ENCODE measurements at places on chromosomes 7 and 10. TPM values are rescaled to one million over a fixed set of nuclear protein-coding genes. Genes with fewer than 3 reads are reported as not detected.

DNA sequence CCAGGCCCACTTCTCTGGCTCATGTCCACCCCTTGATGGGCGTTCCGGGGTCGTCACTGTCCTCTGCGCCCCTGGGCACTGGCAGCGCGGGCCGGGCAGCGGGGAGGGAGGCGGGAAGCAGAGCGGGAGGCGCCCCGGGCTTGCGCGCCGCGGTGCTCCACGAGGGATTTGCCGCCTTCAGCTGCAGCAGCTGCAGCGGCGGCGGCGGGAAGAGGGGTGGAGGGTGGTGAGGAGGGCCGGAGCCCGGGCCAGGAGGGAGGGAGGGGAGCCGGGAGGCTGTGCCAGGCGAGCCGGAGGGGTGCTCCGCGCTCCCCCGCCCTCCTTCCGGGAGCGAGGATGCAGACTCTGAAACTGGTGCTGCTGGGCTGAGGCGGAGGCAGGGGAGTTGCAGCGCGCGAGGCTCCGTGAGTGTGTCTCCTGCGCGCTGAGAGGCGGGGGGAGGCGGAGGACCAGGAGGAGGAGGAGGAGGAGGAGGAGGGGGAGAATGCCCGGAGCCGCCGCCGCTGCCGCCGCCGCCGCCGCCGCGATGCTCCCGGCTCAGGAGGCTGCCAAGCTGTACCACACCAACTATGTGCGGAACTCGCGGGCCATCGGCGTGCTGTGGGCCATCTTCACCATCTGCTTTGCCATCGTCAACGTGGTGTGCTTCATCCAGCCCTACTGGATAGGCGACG, at the start of gene LHFPL3:
LHFPL3 (plus strand) TSS at position 308 of the 674 bp plus-strand sequence.
- H3K4me3 ChIP-seq = no peak within 1 kb of the TSS
- H3K27me3 ChIP-seq = peaks cover 5% of the 10 kb centered on the region
- H3K27ac ChIP-seq = no peak within 1 kb of the TSS

GRCh38 chr7:40419806-40420205, 285.0 kb downstream of the SUGCT start:
- H3K4me3 ChIP-seq = no peak overlapping the region
- no peak for DNase-seq
- no peaks in the 10 kb centered on the region for H3K36me3 ChIP-seq
- H3K27ac ChIP-seq = no peak overlapping the region

DNA sequence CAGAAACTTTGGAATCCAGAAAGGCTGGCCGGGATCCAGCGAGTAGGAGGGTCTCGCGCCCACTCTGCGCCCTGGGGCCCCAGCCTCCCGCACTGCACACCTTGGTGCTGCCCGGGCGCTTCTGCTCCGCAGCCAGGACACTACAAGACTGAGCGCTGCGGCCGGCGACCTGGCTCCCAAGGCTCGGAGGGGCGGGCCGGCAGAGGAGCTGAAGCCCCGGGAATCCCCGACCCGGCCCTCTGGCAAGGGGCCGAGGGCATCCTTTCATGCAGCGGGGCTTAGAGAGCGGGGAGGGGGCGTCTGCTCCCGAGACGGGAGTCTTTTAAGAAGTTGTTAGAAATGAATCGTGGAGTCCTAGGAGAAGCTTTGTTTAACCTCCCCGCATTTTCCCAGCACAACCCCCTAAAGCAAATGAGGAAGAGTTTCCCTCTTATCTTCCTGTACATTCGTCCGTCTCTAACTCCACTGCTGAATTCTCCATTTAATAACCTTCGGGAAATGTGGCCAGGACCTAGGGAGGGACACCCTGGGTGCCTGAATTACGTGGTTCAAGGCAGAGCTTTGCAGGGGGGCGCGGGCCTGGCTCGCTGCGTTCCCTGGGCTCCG, 1.1 kb downstream of the VWC2 start:
- no peak overlapping the region for H3K27ac ChIP-seq
- peaks cover 30% of the 10 kb centered on the region for H3K27me3 ChIP-seq
- H3K4me1 ChIP-seq = no peaks in the 10 kb centered on the region
- H3K36me3 ChIP-seq = no peaks in the 10 kb centered on the region

GRCh38 chr10:12540341-12540781, 191.0 kb downstream of the CAMK1D start:
- H3K27me3 ChIP-seq = no peaks in the 10 kb centered on the region
- H3K4me1 ChIP-seq = peaks cover 16% of the 10 kb centered on the region
- peak overlapping the region; percentile 53 for H3K27ac ChIP-seq

DNA sequence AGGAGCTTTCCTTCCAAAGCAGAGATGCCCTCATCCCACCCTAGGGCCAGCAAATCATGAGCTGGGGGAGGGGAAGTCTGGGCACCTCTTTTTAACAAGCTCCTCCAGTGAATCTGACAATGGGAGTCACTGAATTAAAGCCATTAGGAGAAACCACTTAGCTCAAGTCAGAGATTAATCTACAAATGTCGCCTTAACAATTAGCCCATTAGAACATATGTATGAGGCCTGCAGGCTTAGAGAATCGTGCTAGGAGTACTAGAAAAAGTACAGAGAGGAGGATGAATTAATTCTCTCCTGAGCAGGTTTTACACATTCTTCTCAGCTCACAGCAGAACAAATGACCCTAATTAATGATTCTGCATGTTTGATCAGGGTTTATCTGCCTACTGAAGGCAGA, 381.3 kb downstream of the KCNMA1 start:
- H3K36me3 ChIP-seq = no peaks in the 10 kb centered on the region
- H3K4me1 ChIP-seq = no peaks in the 10 kb centered on the region
- H3K27me3 ChIP-seq = no peaks in the 10 kb centered on the region
- no peak for DNase-seq

DNA sequence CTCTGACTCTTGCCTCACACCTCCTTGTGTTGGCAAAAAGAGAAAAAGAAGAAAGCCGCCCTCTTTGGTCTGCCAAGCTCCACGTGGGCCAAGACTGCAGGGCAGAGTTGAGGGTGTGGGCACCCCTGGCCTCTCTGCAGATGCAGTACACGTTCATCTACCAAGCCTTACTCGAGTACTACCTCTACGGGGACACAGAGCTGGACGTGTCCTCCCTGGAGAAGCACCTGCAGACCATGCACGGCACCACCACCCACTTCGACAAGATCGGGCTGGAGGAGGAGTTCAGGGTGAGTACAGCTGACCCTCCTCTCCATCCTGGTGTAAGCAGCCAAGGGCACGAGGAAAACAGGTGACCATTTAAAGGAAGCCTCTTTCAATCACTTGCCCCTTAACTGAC, 56.1 kb downstream of the MKI67 start:
- DNase-seq = no peak
- no peak overlapping the region for H3K4me3 ChIP-seq
- no peaks in the 10 kb centered on the region for H3K27me3 ChIP-seq
- H3K36me3 ChIP-seq = peaks cover 78% of the 10 kb centered on the region

- H3K27ac ChIP-seq = no peak overlapping the region
- H3K4me3 ChIP-seq = no peak overlapping the region
- no peaks in the 10 kb centered on the region for H3K27me3 ChIP-seq
- no peak for DNase-seq
- H3K4me1 ChIP-seq = no peaks in the 10 kb centered on the region
- no peaks in the 10 kb centered on the region for H3K36me3 ChIP-seq
Measured at GRCh38 chr7:123773481-123773880, 24.7 kb upstream of the WASL start.

Gene CALU
- 11.2 TPM for total RNA-seq

Gene KIN
- 17.3 TPM for total RNA-seq

DNA sequence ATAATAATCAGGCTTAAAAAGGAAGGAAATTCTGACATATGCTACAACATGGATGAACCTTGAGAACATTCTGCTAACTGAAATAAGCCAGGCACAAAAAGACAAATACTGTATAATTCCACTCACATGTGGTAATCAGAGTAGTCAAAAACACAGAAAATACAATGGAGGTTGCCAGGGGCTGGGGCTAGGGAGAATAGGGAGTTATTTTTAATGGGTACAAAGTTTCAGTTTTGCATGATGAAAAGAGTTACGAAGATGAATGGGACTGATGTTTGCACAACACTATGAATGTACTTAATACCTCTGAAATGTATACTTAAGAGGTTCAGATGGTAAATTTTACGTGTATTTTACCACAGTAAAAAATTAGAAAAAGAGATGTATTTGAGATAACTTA, 145.6 kb downstream of the DOCK4 start:
- no peaks in the 10 kb centered on the region for H3K4me1 ChIP-seq
- H3K27ac ChIP-seq = no peak overlapping the region

- H3K4me3 ChIP-seq = no peak overlapping the region
- H3K27ac ChIP-seq = no peak overlapping the region
- H3K4me1 ChIP-seq = peaks cover 9% of the 10 kb centered on the region
- H3K27me3 ChIP-seq = peaks cover 11% of the 10 kb centered on the region
Measured at GRCh38 chr7:3120513-3120912, 76.8 kb upstream of the CARD11 start.

GRCh38 chr7:6556196-6556595, 4.9 kb upstream of the GRID2IP start:
- H3K36me3 ChIP-seq = no peaks in the 10 kb centered on the region
- H3K4me1 ChIP-seq = peaks cover 3% of the 10 kb centered on the region
- DNase-seq = no peak
- no peak overlapping the region for H3K4me3 ChIP-seq

GRCh38 chr7:25672496-25672895, 444.2 kb upstream of the NPVF start:
- H3K27ac ChIP-seq = no peak overlapping the region
- H3K36me3 ChIP-seq = no peaks in the 10 kb centered on the region
- no peaks in the 10 kb centered on the region for H3K4me1 ChIP-seq
- DNase-seq = no peak
- peaks cover 3% of the 10 kb centered on the region for H3K27me3 ChIP-seq

Gene OR2A42
- 0.10 TPM for total RNA-seq

DNA sequence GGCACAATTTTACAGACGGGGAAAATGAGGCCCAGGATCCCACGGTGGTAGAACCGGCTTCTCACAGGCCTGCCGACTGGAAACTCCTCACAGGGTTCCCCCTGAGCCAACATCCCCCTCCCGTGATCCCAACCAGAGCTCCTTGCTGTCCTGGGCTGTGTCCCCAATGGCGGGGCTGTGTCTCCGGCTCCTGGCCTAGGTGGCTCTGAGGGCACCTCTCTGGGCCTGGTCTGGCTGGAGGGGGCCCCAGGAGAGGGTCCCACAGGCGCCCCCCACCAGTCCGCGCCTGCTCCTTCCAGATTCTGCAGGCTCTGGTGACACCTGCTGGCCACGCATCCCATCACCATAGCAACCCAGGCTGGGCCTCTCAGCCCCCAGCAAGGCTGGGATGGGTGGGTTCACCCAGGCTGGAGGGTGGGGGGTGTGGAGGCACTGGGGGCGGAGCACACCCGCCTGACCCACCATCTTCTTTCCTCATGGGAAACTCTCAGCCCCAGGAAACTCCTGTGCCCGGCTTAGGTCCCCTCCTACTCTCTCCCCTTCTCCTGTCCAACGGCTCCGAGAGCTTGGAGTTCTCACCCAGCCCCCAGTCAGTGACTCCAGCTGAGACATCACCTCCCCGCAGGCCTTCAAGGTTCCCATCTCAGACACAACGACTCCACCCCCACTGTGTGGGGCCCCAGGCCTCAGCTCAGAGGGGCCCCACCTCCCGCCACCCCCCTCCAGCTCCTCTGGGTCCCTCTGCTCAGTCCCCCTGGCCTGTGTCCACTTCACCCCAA, 27.1 kb upstream of the TNRC18 start:
- H3K4me3 ChIP-seq = no peak overlapping the region
- H3K27me3 ChIP-seq = no peaks in the 10 kb centered on the region
- H3K4me1 ChIP-seq = no peaks in the 10 kb centered on the region

Gene C10orf71
- total RNA-seq = not detected

DNA sequence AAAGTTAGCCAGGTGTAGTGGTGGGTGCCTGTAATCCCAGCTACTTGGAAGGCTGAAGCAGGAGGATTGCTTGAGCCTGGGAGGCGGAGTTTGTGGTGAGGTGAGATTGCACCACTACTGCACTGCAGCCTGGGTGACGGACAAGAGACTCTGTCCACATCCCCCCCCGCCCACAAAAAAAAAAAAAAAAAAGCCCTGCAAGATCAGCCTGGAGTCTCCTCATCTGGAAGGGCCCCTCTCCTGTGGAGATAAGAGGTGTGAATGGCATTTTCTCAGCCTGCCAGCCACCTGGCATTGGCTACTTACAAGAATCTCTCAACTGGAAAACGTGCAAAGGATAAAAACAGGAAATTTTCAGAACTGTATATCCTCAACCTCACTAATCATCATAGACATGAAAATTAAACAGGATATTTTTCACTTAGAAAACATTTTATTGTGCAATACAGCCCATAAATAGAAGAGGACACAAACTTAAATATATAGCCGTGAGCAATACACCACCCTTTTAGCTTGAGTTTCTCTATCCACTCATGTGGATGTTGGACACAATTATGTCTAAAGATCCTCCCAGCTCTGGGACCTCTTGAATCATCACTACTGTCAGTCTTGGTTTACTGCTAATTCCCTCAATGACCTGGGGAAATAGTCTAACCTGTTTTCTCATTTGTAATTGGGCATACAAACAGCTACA, 11.3 kb upstream of the TSPAN15 start:
- H3K27me3 ChIP-seq = no peaks in the 10 kb centered on the region
- H3K27ac ChIP-seq = no peak overlapping the region
- no peak overlapping the region for H3K4me3 ChIP-seq
- no peak for DNase-seq
- no peaks in the 10 kb centered on the region for H3K4me1 ChIP-seq

- H3K27me3 ChIP-seq = no peaks in the 10 kb centered on the region
- H3K27ac ChIP-seq = no peak overlapping the region
- no peak for DNase-seq
- H3K4me1 ChIP-seq = no peaks in the 10 kb centered on the region
- H3K4me3 ChIP-seq = no peak overlapping the region
Measured at GRCh38 chr7:18607025-18607424, 111.5 kb downstream of the HDAC9 start.

Gene ESYT2
- 32.4 TPM for total RNA-seq

GRCh38 chr10:47388879-47389278, 4.8 kb upstream of the ZNF488 start:
- no peak overlapping the region for H3K27ac ChIP-seq
- no peaks in the 10 kb centered on the region for H3K36me3 ChIP-seq
- no peak for DNase-seq
- H3K4me1 ChIP-seq = peaks cover 7% of the 10 kb centered on the region

GRCh38 chr10:14757394-14757793, 17.3 kb downstream of the FAM107B start:
- H3K4me1 ChIP-seq = peaks cover 26% of the 10 kb centered on the region
- no peaks in the 10 kb centered on the region for H3K36me3 ChIP-seq
- no peak for DNase-seq
- H3K4me3 ChIP-seq = no peak overlapping the region

Gene LRIT1
- not detected for total RNA-seq

Gene UBE2H
- 43.6 TPM for total RNA-seq

GRCh38 chr7:43729924-43730248, 563 bp upstream of the COA1 start:
- peak overlapping the region; percentile 84 for H3K4me3 ChIP-seq
- no peaks in the 10 kb centered on the region for H3K36me3 ChIP-seq
- no peaks in the 10 kb centered on the region for H3K27me3 ChIP-seq

GRCh38 chr7:85204496-85204895, 17.6 kb upstream of the SEMA3D start:
- H3K4me1 ChIP-seq = no peaks in the 10 kb centered on the region
- no peak overlapping the region for H3K4me3 ChIP-seq
- H3K36me3 ChIP-seq = no peaks in the 10 kb centered on the region
- no peak overlapping the region for H3K27ac ChIP-seq
- no peaks in the 10 kb centered on the region for H3K27me3 ChIP-seq

GRCh38 chr7:13984831-13985685, 4.4 kb downstream of the ETV1 start:
- H3K27ac ChIP-seq = no peak overlapping the region
- H3K4me3 ChIP-seq = no peak overlapping the region
- DNase-seq = no peak
- H3K4me1 ChIP-seq = peaks cover 13% of the 10 kb centered on the region

GRCh38 chr7:1972744-1973143, 260.0 kb downstream of the MAD1L1 start:
- no peaks in the 10 kb centered on the region for H3K27me3 ChIP-seq
- no peak overlapping the region for H3K27ac ChIP-seq
- DNase-seq = no peak

GRCh38 chr10:78815702-78816334, 252.9 kb upstream of the ZMIZ1 start:
- no peak for DNase-seq
- H3K4me1 ChIP-seq = no peaks in the 10 kb centered on the region
- no peak overlapping the region for H3K27ac ChIP-seq
- no peaks in the 10 kb centered on the region for H3K27me3 ChIP-seq
